ENCODE measurements at places on chromosomes 1 and 21.

DNA sequence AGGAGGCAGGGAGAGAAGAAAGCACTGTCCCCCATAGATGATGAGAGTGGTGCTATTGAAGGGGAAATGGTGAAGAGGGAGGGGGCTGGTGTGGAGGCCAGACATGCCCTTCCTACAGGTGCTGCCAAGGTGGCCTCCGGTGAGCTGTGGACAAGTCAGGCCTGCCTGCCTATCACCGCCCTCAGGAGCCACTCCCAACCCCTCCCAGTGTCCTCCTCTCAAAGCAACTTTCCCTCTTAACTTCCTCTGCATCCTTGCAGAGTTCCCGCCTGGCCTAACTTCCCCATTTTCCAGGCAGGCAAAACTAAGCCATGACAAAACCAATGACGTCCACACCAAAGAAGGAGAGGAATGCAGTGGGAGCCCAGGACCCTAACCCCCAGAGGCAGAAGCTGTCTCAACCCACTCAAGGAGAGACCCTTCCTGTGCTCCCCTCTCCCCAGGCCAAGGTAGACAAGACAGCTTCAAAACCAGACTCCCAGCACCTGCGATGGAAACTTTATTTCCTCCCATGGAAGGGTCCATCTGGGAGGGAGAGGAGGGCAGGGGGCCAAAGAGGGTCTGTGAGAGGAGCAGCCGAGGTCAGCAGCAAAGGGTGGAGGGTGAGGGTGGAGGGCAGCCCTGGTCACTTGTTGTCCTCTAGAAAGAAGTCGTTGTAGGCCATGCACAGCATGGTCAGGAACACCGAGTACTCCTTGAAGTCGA lies 1.0 kb upstream of the S100A6 start:
- no peak for DNase-seq

DNA sequence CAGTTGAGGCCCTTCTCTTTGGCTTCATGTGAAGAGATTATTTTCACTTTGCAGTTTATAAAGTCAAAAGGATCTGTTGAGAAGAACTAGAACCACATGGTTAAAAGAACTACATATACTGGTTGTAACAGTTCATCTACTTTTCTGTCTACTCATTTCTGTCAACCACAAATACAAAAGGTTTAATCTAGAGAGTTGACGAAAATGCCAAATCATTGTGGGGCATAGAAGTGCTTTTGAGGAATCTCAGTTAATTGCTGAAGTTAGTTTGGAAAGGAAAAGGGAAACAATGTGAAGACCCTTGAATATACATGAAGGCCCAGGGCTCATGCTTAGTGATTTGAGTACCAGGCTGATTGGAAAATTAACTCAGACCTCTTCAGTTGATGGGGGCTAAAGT lies 415.7 kb upstream of the ZP4 start:
- no peak for DNase-seq

DNA sequence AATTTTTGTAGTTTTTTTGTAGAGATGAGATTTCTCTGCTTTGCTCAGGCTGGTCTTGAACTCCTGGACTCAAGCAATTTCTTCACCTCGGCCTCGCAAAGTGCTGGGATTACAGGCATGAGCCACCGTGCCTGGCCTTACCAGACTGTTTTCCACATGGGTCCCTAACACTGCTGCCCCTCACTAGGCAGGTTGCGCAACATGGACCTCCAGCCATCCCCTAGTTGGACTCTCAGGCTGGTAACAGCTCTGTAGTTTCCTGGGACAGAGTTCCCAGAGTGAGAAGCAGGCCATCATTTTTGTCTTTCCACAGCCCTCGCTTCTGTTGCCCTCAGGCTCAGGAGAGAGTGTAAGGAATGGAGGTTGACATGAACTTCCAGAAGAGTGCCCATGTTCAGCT lies 156.1 kb downstream of the CTH start:
- no peak for DNase-seq

- no peak for DNase-seq
Measured at GRCh38 chr1:172905452-172905851, 145.3 kb downstream of the TNFSF18 start.

DNA sequence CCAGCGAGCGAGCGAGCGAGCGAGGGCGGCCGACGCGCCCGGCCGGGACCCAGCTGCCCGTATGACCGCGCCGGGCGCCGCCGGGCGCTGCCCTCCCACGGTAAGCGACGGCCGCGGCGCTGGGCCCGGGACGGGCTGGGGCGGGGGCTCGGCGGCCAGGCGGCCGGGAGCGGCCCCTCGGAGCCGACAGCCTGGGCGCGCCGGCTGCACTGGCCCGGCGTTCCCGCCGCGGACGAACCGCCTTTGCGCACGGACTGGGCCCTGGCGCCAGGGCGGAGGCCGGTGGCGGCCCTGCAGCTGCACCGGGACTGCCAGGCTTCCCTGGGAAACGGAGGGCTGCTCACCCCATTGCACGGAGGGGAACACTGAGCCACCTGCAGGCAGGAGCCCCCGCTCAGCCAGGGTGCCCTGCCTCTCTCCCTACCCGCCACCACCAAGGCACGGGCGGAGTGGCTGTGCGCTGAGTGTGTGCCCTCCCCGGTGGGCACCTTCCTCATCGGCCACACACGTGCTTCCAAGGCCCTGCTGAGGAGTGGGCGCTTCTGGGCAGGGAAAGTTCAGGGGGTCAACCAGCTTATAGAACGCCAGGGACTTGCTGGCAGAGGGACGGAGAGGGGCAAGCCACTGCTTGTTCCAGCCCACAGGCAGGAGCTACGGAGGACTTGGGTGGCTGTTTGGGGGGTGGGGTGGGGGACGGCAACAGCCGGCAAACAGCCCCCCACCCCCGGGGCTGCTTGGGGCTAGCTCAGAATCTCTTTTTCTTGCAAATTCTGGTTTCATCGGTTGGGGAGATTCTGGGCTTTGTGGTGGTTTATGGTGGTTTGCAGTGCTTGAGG lies 532 bp downstream of the CSF1 start:
- no peak for DNase-seq

GRCh38 chr1:2595261-2595811 lies 8.8 kb downstream of the PRXL2B start:
- DNase-seq: no peak

GRCh38 chr1:245288796-245289195 lies 134.0 kb downstream of the KIF26B start:
- DNase-seq: no peak

- no peak for DNase-seq
Measured at GRCh38 chr1:157504646-157505045, 47.7 kb downstream of the FCRL5 start.
